ENCODE measurements at places on chromosomes 7 and 10.
A peak's percentile ranks its signal among the peaks of the same experiment; 100 is the strongest.

DNA sequence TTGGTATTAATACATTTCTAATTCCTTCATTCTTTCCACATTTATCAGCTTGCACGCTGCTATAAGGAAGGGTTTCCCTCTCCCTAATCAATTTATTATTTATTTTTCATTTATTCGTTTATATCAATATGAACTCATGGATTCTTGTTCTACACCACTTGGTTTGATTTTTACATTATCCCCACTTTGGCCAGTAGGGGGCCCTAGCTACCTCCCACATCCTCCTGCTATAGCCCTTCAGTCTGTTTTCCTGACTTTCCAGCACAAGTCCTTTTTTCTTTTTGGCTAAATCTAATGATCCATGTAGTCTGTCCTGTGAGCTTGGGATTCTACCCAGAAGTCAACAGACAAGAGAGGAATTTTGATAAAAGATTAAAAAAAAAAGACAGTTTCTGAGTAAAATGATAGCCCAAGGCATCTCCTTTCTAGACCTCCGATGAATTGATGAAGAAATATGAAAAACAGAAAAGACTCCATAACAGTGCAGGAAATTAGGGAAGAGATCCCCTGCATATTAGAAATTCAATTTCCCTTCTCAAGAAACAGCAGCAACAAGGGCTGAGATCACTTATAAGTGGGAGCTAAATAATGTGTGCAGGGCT, 47.7 kb downstream of the LYZL2 start:
- DNase-seq = peak; percentile 69

- peak; percentile 50 for DNase-seq
These were observed 108.6 kb downstream of the NRF1 start for GRCh38 chr7:129719980-129720732.

DNA sequence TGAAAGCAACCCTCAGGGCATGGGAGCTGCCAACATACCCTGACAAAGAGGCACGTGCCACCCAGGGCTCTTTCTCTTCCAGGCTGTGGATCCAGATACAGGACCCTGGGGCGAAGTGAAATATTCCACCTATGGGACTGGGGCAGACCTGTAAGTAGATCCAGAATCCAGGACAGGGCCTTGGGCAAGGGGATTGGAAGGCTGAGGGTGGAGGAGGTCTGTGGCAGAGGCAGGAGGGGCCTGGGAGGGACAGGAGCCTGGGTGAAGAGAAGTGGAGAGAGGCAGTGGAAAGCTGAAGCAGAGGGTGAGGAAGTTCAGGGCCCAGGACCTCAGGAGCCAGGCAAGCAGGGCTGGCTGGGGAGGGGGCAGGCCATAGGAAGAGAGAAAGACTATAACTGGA, 13.8 kb downstream of the LRIT2 start:
- DNase-seq = no peak

GRCh38 chr7:44633254-44634186, 27.1 kb downstream of the OGDH start:
- peak; percentile 63 for DNase-seq

DNA sequence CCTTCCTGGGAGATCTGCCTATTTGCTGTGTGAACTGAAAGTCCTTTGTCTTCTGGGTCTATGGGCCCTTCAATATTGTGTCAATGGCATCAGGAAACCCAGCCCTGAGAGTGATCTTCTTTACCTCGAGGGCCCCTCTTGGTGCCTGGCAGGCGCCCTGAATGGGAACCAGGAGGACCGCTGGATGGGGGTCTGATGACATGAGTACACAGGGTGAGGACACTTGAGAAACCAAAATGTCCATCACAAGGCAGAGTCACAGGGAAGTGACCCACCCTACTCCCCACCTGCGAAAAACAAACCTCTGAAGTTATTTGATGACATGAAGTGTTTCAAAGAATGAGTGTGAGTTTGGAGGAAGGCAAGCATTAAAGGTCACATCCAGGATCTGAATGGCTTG, 17.3 kb downstream of the SFTPA1 start:
- DNase-seq = no peak

DNA sequence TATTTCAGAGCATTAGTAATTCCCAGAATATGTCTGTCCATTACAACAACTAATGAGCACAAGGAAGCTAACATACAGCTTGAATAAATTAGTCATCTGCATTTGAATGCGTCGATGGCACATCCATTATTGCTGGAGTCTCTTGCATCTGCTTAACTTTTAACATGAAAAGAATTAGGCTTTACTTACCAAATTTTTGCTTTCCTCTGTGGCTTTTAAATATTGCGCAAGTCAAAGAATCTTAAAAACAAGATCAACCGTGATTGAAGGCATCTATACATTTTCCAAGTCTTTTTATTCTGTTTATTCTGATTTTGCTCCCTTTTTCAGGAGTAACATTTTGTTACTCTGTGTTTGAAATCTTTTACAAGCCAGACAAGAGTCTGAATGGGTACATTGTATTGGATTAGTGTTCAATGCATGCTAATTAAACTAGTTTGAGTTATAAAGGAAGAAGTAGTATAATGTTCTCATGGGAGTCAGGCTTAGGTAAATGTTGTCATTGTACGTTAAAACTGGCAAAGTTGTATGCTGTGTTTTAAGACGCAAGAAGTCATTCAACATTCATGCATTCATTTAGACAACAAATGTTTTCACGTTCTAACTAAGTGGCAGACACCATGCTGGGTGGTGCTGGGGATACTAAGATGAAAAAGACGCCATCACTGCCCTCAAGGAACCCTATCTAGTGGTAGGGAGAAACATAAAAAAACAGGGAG, 4.0 kb upstream of the CACNB2 start:
- no peak for DNase-seq

DNA sequence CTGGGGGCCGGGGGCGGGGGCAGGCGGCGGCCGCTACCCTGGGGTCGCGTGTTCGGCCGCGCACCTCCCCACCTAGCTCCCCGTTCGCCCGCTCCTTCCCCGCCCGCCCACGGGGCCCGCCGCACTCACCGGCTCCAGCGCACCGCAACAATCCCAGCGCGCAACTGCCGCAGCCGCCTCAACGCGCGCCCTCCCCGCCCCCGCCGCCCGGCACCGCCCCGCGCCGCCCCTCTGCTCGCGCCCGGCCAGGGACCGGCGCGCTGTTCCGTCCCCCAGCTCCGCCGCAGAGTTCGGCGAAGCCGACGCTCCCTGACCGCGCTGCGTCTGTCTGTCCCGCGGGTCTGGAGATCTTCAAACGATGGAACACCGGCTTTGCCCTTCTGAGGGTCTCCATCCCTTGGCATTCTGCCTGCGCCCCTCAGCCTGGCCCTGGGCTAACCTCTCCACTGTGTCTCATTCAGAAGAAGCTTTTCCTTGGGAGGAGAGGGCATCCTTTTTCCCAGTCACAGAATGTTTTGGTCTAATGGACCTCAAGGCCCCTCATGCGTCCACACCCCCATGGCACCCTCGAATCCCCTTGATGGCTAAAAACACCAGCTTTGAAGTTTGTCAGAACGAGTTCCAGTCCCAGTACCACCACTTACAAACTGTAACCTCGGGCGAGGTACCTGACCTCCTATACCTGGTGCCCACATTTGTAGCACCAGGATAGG, at the start of gene NT5C2:
NT5C2 (minus strand) TSS at position 166 of the 713 bp plus-strand sequence. CDS start 18,314 bp downstream, outside the sequence.
- peak; percentile 95 for DNase-seq

DNA sequence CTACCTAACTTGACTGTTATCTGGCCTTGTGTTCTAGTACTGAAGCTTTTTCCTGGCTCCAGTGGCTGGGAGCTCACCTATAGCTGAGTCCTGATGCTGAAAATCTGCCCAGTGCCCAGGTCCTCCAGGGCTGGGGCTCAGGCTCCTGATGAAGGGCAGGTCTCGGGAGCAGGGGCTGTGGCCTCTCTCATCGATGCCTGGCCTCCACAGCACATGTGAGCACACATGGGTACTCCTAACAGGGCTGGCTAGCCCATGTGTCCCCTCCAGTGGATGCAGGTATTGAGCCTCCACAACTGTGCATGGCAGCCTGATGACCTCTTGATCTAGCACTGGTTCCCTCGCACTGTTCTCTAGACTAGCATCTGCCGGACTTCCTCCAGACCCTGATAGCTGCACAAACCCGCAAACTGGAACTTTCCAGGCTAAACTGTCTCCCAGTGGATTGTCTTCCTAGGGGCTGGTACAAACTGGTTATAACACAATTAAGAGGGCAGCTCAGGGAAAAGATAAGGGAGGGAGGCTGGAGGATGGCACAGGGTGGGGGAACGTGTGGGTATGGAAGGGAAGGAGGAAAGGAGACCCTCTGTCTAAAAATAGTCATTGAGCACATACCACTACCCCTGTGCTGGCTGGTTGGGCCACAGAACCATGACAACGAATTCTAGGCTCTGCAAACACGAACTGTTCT, 35.1 kb downstream of the PLAC9 start:
- DNase-seq = peak; percentile 2
